GM23338 (cell line): ENCODE measurements at places on chromosomes 1 and 21. TPM values are rescaled to one million over a fixed set of nuclear protein-coding genes. Genes with fewer than 3 reads are reported as not detected.

Gene ZNF687
- 7.7 and 8.2 TPM in 2 replicates for polyA plus RNA-seq

Gene CFHR2
- not detected in 2 replicates for polyA plus RNA-seq

Gene SLC35F3
- polyA plus RNA-seq = 0.96 and 1.0 TPM in 2 replicates

Gene CR1L
- 13.4 and 21.4 TPM in 2 replicates for polyA plus RNA-seq

Gene SYDE2
- polyA plus RNA-seq = 5.8 and 5.9 TPM in 2 replicates

Gene BNIPL
- 0.59 and 0.91 TPM in 2 replicates for polyA plus RNA-seq
